ENCODE measurements at places on chromosomes 13 and 19. TPM values are rescaled to one million over a fixed set of nuclear protein-coding genes. Genes with fewer than 3 reads are reported as not detected.

SRRM5 gene
- total RNA-seq, result 0.51 TPM

KIR2DL3 gene
- total RNA-seq, result not detected

DNA sequence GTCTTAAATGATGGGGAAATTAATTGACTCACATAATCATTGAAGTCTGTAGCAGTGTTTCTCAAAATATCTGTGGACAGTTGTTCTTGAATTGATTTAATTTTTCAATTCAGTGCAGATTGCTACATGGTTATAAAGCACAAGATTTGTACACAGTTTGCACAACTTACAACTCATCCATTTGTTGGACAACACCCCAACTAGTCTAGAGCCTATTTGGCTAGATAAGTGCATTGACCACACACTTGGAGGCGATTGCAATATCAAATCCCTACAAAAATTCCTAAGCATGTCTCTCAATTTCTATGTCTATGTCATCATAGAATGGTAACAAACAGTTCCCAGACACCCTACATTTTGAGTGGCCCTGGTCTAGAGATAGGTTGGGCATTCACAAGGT, 48.0 kb upstream of the IPO5 start:
- H3K36me3 ChIP-seq, result no peaks in the 10 kb centered on the region
- no peaks in the 10 kb centered on the region for H3K27me3 ChIP-seq
- no peaks in the 10 kb centered on the region for H3K4me1 ChIP-seq
- no peak overlapping the region for H3K27ac ChIP-seq
- no peak for DNase-seq

GRCh38 chr13:34216256-34216655, 398.3 kb downstream of the RFC3 start:
- no peaks in the 10 kb centered on the region for H3K36me3 ChIP-seq
- DNase-seq, result no peak
- no peaks in the 10 kb centered on the region for H3K4me1 ChIP-seq
- H3K4me3 ChIP-seq, result no peak overlapping the region
- H3K27me3 ChIP-seq, result no peaks in the 10 kb centered on the region
- no peak overlapping the region for H3K27ac ChIP-seq

- no peak for DNase-seq
- no peak overlapping the region for H3K4me3 ChIP-seq
- no peaks in the 10 kb centered on the region for H3K27me3 ChIP-seq
- peaks cover 13% of the 10 kb centered on the region for H3K36me3 ChIP-seq
- no peaks in the 10 kb centered on the region for H3K4me1 ChIP-seq
Measured at GRCh38 chr19:56355517-56355916, 37.8 kb downstream of the ZNF582 start.
